Pericardium fibroblast (primary cell): ENCODE measurements at places on chromosomes 1 and 21. TPM values are rescaled to one million over a fixed set of nuclear protein-coding genes. Genes with fewer than 3 reads are reported as not detected.

Gene ARHGEF19
- total RNA-seq: 6.6 and 8.6 TPM in 2 replicates

Gene KLHDC7A
- not detected in 2 replicates for total RNA-seq

Gene BATF3
- total RNA-seq: 0.43 and 2.1 TPM in 2 replicates

Gene OXCT2
- 0.09 and 1.3 TPM in 2 replicates for total RNA-seq

Gene TNNI3K
- total RNA-seq: not detected in 2 replicates

Gene RYR2
- total RNA-seq: 0.09 and 1.2 TPM in 2 replicates

Gene PLEKHG5
- total RNA-seq: 4.1 and 8.0 TPM in 2 replicates

Gene RCSD1
- total RNA-seq: 1.7 and 8.5 TPM in 2 replicates
